ENCODE measurements at places on chromosomes 12 and 14.

GRCh38 chr14:58048219-58048618, 103.8 kb downstream of the ARMH4 start:
- DNase-seq: no peak

- no peak for DNase-seq
Observed at GRCh38 chr14:29868000-29868399, 59.6 kb downstream of the PRKD1 start.

DNA sequence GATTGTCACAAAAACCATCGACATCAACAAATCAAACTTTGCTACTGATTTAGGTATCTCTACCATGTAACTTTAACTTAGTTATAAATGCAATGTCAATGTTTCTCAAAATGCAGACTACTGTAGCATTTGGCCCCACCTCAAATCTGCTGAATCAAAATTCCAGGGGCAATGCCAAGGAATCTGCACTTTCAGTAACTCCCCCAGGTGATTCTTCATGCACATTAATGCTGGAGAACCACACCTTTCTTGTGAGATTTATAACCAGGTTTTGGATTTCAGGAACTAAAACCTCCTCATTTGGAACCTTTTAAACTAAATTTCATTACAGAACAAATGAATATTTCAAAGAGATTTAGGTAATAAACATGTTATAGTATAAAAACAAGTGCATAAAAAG, 4.9 kb downstream of the ATP2B1 start:
- no peak for DNase-seq

DNA sequence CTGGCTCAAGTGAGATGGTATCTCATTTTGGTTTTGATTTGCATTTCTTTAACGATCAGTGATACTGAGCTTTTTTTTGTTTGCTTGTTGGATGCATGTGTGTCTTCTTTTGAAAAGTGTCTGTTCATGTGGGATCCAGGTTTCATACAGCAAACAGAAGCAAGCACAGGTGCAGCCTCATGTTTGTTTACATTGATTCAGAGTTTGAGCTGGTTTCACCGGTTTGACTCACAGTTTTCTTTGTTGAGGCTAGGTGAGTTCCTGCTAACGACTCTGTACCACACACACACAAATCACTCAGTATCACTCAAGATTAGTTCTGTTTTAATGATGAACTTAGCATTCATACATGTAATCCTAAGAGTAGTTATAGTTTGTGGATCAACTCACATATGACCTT, 3.7 kb downstream of the OR10G2 start:
- no peak for DNase-seq

GRCh38 chr14:61421212-61421923, 100.0 kb downstream of the PRKCH start:
- no peak for DNase-seq

DNA sequence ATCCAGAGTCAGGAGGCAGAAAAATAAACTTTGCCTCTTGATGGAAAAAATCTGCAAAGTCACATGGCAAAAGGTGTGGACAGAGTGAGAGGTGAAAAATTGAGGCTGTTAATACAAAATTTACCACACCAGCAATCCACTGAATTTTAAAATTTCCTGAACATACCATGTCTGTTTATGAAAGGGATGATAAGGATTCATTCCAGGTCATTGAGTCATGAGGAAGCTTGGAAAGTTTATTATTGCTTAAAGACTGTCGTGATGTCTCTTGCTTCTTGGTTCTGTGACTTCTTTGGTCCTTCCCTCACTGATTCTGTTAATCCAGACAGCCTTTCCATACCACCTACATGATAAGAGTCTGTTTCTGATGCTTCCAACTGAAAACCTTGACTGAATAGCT, 73.2 kb downstream of the TTC6 start:
- no peak for DNase-seq

- DNase-seq: no peak
Observed at GRCh38 chr14:54658836-54659235, 91.9 kb downstream of the SAMD4A start.

DNA sequence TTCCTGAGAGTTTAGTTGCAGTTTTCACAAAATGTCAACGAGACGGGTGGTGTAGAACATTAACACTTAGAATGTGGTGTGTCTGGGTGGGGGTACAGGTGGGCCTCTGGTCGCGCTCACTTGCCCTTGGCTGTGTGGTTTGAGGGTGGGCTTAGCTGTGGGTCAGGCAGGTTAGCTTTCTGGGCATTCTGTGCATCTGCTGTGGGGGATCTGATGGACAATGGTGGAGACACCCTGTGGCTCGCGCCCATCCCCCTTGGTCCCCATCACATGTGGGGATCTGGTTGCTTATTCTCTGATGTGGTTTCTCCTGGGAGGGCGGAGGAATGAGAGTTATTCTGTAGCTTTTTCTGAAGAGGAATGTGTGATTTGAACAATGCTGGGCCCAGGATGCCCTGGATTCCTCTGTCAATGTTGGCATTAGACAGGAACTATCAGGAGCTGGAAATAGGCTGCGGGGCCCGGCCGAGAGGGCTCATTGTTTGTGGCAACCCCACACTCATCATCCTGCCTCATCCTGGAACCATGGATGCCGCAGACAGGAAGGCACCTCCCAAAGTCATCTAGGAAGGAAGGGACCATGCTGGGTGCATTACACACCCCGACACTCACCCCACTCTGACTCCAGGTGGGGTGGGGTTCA, 101.6 kb downstream of the TSPAN9 start:
- DNase-seq: no peak

- no peak for DNase-seq
Observed at GRCh38 chr12:52402873-52403540, 3.1 kb downstream of the KRT82 start.

DNA sequence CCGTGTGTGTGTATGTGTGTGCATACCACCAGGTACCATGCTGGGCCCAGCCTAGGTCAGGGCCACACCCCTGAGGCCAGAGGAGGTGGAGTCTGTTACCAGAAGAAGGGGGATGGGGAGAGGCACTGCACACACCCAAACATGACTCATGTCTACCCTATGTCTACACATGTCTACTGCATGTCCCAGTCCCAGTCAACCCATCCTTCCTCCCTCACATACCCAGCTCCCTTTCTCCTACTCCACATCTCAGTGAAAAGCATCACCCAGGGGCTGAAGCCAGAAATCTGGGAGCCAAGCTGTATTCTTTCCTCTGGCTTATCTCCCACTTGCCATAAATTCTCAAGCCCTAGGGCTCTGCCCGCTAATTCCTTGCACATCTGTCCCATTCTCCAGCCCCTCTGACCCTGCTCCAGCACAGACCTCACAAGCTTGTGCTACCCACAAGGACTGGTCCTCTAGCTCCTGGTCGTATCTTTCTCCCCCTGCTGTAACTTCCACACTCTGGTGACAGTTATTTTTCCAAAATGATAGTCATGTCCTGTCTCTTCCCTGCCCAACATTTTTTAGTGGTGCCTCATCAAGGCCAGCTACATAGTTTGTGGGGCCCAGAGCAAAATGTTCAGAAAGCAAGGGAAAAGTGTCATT, 18.0 kb upstream of the APPL2 start:
- DNase-seq: no peak

DNA sequence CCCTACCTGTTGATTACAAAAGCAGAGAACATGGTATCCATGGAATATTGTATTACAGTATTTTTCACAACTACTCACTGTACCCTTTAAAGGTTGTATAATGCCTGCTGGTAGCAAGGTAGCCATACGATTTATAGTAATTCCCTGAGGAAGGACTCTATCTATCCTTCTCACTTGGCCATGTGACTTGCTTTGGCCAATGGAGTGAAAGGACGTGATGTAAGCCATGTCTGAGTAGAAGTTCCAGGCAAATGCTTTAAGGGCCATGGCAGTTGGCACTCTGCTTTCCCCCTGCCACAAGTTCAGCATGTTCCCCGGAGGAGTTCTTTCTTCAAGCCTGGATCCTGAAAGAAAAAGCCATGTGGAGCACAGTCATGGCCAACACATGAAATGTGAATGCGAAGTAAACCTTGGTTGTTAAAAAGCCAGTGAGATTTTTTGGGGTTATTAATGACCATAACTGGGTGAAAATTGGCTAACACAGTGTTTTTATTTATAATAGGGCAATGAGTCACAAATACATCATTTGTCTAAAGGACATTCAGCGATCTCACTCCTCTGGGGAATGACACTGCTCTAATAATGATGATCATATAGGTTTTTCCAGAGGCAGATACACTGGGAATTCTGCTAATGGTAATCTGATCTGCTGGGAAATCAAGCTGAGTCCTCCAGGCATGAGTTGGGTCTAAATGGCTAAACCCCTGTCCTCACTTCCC, 67.4 kb upstream of the SLC38A2 start:
- no peak for DNase-seq

DNA sequence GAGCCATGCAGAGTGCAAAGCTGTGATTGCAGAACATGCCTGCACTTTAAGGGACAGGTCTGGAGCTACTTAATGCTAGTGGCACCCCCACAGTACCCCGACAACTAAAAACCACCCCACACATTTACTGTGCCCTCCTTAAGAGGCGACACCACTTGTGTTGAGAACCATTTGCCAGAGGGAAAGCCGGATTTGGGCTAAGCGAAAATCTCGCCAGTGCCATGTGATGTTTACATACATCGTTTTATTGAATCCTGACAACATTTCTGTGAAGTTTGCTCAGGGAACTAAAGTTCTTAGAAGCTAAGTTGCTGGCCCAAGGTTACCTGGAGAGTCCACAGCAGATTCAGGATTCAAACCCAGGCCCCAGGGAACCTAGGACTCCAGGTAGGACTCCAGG, 119.0 kb upstream of the FKBP4 start:
- DNase-seq: no peak

GRCh38 chr14:39217214-39217879, 16.4 kb upstream of the MIA2 start:
- DNase-seq: no peak

- DNase-seq: no peak
Observed at GRCh38 chr12:4580281-4580688, 18.3 kb downstream of the DYRK4 start.

- DNase-seq: no peak
Observed at GRCh38 chr12:105676694-105677093, 346.2 kb downstream of the C12orf75 start.

DNA sequence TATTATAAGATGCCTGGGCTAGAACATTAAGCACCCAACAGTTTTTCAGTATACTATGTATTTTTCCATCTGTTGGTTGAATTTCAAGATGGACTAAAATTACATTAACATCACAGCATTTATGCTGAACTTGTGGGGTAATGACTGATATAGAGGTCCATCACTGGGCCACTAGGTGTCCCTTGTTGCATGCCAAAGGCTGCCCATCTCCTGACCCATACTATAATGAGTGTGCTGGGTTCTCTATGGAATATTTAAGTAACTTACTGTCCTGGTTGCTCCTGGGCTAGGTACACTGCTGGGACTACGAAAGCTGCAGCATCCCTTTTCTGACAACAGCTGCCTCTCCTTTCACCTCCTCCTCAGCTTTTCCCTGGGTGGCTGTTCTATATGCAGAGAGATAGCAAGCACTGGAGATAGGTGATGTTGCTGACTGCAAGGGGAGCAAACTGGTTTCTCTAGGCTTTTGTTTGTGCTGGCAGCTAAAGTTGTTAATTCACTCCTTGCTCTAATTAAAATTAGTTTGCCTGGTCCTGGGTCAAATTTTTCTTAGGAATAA, 138.6 kb upstream of the TRHDE start:
- no peak for DNase-seq

DNA sequence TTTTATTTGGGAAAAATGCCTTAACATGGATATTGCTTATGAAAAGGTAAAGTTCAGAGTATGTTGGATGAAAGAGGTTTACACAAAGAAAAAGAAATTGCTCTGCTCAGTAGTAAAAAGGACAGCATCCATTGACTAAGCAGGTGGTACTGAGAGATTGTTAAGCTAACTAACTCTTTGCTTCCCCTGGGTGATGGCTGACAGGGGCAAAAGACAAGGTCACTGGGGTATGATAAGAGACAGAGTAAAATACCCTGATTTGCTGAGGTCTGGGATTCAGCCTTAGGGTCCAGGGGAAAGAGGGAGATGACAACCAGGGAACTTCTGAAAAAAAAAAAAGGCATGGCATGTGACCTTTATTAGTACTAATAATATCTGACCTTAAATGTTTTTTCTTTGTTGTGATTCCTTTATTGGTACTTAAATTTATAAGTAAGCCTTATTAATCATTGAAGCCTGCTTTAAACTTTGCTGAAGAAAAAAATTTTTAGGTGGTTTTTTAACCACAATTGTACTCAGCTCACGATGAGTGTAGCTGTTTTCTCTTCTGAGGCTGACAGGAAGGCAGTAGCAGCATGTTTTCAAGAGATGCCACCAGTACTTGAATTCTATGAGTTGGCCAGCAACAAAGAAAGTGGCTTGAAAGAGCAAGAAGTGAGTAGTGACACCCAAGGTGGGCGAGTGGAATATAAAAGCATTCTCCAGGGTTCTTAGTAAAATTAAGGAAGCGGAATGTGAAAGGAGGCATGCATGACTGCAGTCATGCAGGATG, 43.7 kb upstream of the KITLG start:
- DNase-seq: no peak

- no peak for DNase-seq
Observed at GRCh38 chr14:53626761-53627160, 329.9 kb downstream of the BMP4 start.

GRCh38 chr14:95311752-95312151, 8.0 kb downstream of the CLMN start:
- DNase-seq: no peak

- DNase-seq: peak; percentile 42
Observed at GRCh38 chr14:22980672-22981089, 1.7 kb downstream of the AJUBA start.

- DNase-seq: no peak
Observed at GRCh38 chr14:34710006-34710405, 4.4 kb downstream of the CFL2 start.

- DNase-seq: no peak
Observed at GRCh38 chr12:52198454-52199215, 6.8 kb upstream of the KRT80 start.

GRCh38 chr12:43935581-43935980, 99.7 kb downstream of the TMEM117 start:
- DNase-seq: no peak

GRCh38 chr12:8455727-8456360, at the start of gene CLEC6A:
Gene CLEC6A, plus strand, starts transcription at chr12:8455962. Its CDS starts 150 bp downstream, at chr12:8456112.
- no peak for DNase-seq

GRCh38 chr12:54890339-54890738, 36.0 kb downstream of the MUCL1 start:
- no peak for DNase-seq

GRCh38 chr12:94817695-94818075, 167.3 kb upstream of the TMCC3 start:
- no peak for DNase-seq
